ENCODE measurements at places on chromosomes 1 and 21. TPM values are rescaled to one million over a fixed set of nuclear protein-coding genes. Genes with fewer than 3 reads are reported as not detected.

KIF14 gene
- 0.03 TPM for total RNA-seq

SLC44A3 gene
- 0.19 TPM for total RNA-seq

TDRD5 gene
- not detected for total RNA-seq

GJA5 gene
- total RNA-seq, result 1.6 TPM

LRRC71 gene
- not detected for total RNA-seq

NCMAP gene
- total RNA-seq, result not detected

All from gastrocnemius medialis (tissue), 4 donors.